HEK293T (cell line): ENCODE measurements at places on chromosomes 13 and 19.

DNA sequence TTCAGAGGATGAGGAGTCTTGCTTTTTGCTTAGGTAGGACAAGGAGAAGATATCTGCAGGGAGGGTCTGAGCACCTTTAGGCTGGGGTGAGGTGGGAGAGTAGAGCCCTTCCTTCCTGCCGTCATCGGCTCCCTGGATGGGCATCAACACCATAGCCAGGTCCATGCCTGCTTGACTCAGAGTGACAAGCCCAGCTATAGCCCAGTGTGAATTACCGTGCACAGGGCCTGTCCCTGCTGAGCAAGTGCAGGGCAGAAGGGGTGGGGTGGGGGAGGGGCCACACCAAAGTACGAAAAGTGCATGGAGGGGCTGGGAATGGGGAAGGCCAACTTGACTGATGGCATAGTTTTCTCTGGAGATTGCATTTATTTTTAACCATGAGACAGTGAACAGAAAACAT lies 30.3 kb upstream of the RNF113B start:
- no peak for DNase-seq

GRCh38 chr13:105805892-105806627 lies 729.4 kb downstream of the EFNB2 start:
- DNase-seq, result no peak

DNA sequence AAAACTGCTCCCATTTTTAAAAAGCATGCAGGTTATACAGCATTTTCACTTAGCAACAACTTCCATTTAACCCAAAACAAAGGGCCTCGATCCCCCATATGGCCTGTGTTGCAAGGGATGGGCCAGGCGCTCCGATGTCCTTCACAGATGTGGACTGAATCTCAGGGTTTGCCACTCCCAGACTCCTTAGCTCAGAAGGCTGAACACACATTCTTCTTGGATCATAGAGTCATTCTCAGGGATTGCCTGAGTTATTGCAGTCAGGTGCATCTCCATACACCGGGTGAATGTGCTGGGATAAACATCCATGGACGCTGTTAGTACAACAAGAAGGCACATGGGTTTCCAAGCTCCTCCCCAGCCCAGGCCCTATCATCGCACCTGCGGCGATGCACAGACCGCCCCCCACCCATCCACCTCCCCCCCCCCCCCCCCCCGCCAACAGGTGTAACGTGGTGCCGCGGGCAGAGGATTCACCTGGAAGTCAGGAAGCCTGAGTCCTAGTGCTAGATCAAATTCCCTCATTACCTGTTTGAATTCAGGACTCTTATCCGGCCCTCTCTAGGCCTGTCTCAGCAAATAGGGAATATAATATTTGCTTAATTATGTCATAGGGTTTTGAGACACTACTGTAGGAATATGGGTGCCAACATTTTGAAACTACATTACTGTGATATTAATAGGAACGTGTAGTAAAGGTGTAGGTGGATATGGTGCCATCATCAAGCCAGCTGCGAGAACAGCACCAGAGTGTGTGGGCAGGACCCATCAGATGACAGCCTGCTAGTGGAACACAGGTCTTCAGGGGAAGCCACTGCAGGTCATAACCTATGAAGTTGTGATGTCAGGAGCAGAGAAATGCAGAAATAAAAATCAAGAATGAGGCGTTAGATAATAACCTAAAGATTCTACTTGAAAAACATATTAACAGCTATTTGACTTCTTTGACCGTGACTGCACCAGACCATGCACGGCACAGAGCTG lies 110.9 kb downstream of the SACS start:
- DNase-seq, result no peak

DNA sequence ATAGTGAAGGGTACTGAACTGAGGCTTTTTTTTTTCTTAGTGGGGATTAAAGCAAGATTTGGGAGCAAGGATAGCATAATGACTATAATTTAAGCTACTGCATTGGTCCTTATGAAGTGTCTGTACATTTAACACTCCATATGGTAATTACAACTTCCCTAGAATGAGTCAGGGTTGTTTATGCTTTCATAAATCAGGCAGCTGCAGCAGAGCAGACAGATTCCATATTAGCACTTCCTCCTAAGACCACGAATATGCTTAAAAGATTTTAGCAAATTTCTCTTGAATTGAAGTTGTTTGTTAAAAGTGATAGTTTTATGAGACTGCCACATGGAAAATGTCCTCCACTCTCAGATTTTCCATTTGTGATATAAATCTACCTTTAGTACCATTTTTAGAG lies 401.1 kb upstream of the SPRY2 start:
- no peak for DNase-seq

DNA sequence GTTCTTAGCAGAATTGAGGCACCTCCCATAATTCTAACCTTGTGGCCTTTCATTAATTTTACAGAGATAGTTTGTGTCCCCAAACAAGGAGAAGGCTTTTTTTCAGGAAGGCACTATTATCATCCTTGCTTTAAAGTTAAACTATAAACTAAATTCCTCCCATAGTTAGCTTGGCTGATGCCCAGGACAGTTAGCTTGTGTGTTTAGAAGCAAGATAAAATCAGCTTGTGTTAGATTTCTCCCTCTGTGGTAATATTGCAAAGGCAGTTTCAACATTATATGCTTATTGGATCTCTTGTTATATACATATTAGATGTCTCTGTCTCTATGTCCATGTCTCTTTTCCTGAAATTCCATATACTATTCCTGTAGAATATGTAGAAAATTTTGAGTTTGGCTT lies 342.7 kb downstream of the TBC1D4 start:
- DNase-seq, result no peak

- no peak for DNase-seq
Measured at GRCh38 chr13:26227166-26227971, 5.3 kb upstream of the RNF6 start.

- no peak for DNase-seq
Measured at GRCh38 chr19:295687-296370, 4.6 kb upstream of the PLPP2 start.

DNA sequence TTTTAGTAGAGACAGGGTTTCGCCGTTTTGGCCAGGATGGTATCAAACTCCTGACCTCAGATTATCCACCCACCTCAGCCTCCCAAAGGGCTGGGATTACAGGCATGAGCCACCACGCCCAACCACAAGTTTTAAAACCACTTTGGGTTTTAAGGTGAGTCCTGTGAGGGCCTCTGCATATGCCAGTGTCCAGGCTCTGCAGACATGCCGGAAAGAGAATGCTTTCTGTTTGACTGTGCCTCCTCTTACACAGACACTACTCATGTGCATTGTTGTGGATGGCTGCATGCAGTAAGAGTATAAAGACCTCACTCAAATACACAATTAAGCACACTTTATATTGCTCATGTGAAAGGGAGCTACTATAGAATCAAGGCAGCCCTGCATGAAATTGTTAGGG lies 20.8 kb upstream of the SLC25A30 start:
- DNase-seq, result no peak

GRCh38 chr19:14404312-14404711 lies 14.8 kb downstream of the DDX39A start:
- DNase-seq, result no peak

DNA sequence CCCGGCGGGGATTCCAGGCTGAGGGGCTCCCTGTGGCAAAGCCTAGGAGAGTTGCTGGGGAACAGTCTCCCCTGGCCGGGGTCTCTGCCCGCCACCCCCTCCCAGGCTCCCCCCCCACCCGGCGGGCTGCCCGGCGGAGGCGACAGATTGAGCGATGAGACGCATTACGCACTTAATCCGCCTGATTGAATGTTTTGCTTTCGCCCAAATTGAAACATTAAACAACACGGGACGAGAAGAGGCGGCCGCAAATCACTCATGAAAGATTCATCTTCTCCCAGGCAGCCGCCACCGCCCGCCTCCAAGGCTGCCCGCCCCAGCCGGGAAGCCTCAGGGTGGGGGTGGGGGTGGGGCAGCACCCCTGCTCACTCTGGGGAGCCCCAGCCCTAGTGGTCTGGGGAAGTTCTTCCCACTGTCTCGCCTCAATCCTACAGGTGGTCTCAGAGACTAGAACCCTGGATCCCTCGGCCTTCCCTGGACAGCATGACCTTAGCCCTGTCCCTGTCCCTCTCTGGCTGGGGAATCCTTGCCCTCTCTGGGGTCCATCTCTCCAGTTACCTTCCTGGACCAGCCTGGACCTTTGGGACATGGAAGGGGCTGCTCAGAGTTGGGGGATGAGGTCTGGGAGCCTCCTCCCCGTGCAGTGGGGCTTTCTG lies 7.6 kb upstream of the ERFL start:
- DNase-seq, result no peak

DNA sequence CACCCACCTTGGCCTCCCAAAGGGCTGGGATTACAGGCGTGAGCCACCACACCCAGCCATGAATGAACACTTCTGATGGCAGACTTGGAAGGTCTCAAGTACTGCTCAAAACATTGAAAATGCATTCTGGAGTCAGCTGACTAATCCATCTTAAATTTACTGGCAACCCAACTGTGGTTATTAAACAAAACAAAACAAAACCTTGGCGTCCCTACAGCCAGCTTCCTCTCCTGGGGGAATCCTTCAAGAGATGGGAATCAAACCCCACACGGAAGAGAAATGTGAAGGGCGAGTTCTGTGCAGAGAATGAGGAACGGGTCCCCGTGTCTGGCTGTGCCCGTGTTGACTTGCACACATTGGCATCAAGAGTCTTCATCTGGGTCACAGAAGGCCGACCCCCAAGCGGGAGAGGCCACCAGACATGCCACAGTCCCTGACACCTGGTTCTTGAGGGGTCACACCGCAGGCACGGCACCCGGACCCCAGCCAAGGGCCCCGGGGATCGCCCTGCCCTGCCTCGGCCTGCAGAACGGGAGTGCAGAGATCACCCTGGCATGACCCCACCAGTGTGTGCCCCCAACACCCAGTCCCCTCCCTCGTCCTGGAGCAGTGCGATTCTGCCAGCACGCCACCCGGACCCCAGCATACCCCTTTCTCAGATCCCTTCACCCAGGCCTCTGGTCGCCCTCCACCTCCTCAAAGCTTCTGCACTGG lies 3.2 kb downstream of the MAP2K2 start:
- DNase-seq, result no peak

DNA sequence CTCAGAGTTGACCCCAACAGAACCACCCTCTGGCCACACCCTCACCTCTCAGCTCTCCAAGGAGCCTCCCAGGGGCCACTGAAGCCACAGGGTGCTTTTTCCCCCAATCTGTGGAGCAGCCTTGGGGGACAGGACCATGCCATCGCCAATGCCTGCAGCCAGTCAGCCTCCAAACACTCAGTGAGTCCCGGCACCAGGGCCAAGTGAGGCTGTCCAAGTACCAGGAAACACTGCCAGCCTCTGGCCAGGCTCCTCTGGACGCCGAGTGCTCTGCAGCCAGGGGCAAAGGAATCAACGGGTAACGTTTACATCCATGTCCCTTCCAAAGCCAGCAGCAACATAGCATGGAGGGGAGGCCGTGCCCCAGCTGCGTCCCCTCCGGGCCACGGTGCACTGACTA lies 9.5 kb upstream of the COMP start:
- no peak for DNase-seq

- no peak for DNase-seq
Measured at GRCh38 chr19:46761418-46761831, 15.2 kb upstream of the STRN4 start.

GRCh38 chr19:14218620-14219330 lies 12.8 kb upstream of the ADGRL1 start:
- DNase-seq, result no peak

DNA sequence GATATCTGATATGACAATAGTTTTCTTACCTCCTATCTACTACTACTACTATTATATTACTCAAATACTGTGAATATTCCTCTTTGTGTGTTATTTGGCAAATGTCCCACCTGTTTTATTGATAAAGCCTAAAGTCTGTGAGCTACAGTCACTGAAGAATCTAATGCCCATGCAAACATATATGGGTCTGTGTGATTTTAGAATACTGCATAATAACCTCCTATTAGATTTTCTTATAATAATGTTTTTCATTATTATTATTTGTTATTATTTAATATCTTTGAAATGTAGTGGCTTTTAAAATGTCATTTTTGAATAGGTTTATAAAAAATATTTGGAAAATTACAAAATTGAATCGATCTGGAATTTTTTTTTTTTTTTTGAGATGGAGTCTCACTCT lies 1330.8 kb upstream of the MIR17HG start:
- DNase-seq, result no peak

GRCh38 chr13:70353096-70353495 lies 244.8 kb upstream of the KLHL1 start:
- no peak for DNase-seq

GRCh38 chr19:31659897-31660210 lies 310.6 kb upstream of the TSHZ3 start:
- no peak for DNase-seq

GRCh38 chr13:19781526-19781925 lies 1.2 kb downstream of the PSPC1 start:
- DNase-seq, result no peak

GRCh38 chr13:27643334-27644132 lies 21.8 kb downstream of the POLR1D start:
- DNase-seq, result no peak

- no peak for DNase-seq
Measured at GRCh38 chr19:2927032-2927430, 17.7 kb downstream of the ZNF77 start.

DNA sequence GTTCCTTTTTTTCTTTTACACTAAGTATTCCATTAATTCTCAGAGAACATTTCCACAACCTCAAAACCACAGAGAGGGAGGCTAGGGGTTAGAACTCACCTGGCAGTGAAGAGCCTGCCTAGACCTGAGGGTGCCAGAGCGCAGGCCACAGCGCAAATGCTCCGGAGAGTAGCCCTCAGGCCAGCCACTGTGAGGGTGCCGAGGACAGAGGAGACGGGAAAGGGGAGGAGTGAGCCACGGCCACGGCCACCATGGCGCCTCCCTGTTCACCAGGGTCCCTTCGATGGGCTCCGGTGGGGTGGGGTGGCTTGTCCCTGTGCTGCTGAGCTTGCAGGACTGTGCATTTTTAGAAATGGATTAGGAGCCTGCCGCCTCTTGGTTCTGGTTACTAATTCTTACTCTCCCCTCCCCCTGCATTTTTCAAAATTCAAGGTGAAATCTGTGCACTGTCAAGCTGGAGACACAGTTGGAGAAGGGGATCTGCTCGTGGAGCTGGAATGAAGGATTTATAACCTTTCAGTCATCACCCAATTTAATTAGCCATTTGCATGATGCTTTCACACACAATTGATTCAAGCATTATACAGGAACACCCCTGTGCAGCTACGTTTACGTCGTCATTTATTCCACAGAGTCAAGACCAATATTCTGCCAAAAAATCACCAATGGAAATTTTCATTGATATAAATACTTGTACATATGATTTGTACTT lies 58.8 kb downstream of the GGACT start:
- no peak for DNase-seq

DNA sequence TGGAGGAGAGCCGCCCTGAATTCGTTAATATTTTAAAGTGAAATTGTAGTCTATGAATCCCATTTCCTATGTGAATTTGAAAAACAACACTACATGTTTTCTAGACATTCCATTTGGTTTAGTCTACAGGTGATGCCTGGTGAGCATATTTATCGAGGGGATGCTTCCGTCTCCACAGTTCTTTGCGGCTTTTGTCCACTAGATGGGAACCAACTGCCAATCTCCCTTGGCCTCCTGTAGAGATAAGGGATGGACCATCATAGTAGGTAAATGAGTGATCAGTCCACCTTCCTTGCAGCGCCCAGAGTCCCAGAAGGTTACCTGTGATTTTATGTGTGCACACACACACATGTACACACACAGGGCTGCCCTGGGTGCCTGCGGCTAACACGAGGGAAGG lies 289.8 kb upstream of the SOX21 start:
- no peak for DNase-seq
